HT1080 (cell line): ENCODE measurements at places on chromosomes 4 and X. TPM values are rescaled to one million over a fixed set of nuclear protein-coding genes. Genes with fewer than 3 reads are reported as not detected.

TDO2 gene
- 0.50 and 1.0 TPM in 2 replicates for total RNA-seq

PARM1 gene
- total RNA-seq: not detected in 2 replicates

IL21 gene
- total RNA-seq: not detected in 2 replicates

TRAM1L1 gene
- not detected in 2 replicates for total RNA-seq

SRPX2 gene
- total RNA-seq: 10.3 and 13.0 TPM in 2 replicates

SASH3 gene
- 0.03 TPM in 1 of 2 replicates, not detected in the other for total RNA-seq

NKX1-1 gene
- total RNA-seq: not detected in 2 replicates

MAGEA3 gene
- total RNA-seq: 216 and 247 TPM in 2 replicates

POF1B gene
- total RNA-seq: 0.14 TPM in 1 of 2 replicates, not detected in the other

TRIM75 gene
- total RNA-seq: not detected in 2 replicates

DMRTC1B gene
- not detected in 2 replicates for total RNA-seq

GABRQ gene
- not detected in 2 replicates for total RNA-seq

HSFX1 gene
- 0.19 and 0.70 TPM in 2 replicates for total RNA-seq

CCDC160 gene
- total RNA-seq: 0.06 TPM in 1 of 2 replicates, not detected in the other

PLAC8 gene
- total RNA-seq: not detected in 2 replicates

RHOXF1 gene
- not detected in 2 replicates for total RNA-seq

SMIM10 gene
- not detected in 2 replicates for total RNA-seq

CENPE gene
- total RNA-seq: 24.0 and 24.4 TPM in 2 replicates

PDZD4 gene
- 0.13 and 0.16 TPM in 2 replicates for total RNA-seq

UGT2B10 gene
- not detected in 2 replicates for total RNA-seq

GPC3 gene
- total RNA-seq: not detected in 2 replicates

GRID2 gene
- not detected in 2 replicates for total RNA-seq

STARD8 gene
- total RNA-seq: 7.1 and 7.4 TPM in 2 replicates

RRH gene
- 0.17 TPM in 1 of 2 replicates, not detected in the other for total RNA-seq

AR gene
- 3.9 and 5.9 TPM in 2 replicates for total RNA-seq

CYBB gene
- 0.13 TPM in 1 of 2 replicates, not detected in the other for total RNA-seq

TMEM271 gene
- total RNA-seq: not detected in 2 replicates
